ENCODE measurements at places on chromosomes 7 and 10.

GRCh38 chr7:88331322-88331721 is 24.6 kb upstream of the STEAP4 start:
- DNase-seq = no peak

GRCh38 chr7:26930201-26930600 is 65.8 kb upstream of the SKAP2 start:
- no peak for DNase-seq

DNA sequence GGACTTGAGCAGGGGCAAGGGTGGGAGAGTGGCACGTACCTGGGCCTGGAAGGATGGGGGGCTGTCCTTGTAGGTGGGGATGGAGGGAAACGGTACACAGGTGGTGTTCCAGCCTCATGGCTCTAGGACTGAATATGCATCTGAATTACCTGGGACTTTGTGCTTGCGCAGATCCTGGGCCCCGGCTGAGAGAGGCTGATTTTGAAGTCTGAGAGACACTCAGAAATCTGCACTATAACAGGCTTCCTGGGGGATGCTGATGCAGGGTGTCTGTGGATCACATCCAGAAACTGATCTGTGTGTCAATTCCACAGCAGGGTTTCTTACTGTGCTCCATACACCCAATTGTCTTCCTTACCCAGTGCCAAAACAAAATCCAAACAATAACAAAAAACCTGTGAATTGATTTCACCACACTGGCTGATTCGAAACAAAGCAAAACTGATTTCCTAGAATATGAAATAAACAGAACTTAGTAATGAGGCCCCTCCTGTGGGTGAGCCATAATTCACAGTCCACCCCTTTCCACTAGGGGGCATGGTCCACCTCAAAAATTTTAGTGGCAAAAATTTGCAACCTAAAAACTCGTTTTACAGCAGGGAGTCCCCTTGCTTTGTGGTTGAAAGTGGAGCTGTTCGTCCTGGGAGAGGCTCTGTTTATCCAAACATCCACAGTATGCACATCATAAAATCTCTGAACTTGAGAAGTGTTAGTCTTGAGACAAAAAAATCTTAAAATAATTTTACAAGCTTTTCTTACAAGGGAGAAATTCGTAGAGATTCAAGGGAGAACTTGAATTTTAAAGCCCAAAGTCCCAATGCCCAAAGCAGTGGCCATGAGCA is 32.0 kb upstream of the PLEKHA1 start:
- peak; percentile 77 for DNase-seq

DNA sequence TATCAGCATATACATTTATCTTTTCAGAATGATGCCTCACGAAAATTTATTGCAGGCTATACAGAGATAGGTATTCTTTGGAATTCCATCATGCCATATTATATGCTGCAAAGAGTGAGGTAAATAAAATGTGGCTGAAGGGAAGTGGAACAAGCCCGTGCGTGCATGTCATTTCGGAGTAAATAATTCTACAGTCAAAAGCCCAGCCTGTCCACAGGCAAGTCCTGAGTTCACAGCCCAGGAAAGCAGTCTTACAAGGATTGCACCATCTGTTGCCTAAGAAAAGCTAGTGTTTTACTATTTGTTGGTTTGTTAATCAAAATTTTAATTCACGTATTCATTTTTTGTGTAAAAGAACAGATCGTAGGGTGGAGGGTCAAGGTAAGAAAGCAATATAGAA is 292.4 kb upstream of the AKR1E2 start:
- no peak for DNase-seq

GRCh38 chr7:98643236-98643985 is 26.3 kb downstream of the NPTX2 start:
- DNase-seq = no peak

- DNase-seq = no peak
These were observed 1254.0 kb upstream of the PHF14 start for GRCh38 chr7:9719721-9720120.

DNA sequence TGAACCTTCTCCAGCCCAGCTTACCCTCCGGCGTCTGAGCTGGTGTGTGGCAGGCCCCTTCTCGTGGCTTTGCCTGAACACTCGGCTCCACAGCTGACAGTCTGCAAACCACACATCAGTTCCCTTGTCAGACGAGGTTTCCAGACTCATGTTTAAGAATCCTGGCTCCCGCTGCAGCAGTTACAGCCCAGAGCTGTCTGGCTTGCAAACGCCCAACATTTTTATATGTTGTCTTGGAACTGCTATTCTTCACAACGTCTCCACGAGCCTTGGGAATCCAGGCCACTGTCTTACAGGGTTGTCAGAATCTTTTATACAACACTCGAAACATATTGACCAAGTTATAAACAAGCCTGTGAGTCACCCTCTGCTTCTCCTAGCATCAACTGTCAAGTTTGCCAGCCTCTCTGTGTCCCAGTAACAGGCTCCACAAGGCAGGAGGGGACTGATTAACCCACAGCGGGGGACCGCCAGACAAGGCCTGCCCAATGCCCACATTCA is 68.1 kb downstream of the TNS3 start:
- DNase-seq = no peak

DNA sequence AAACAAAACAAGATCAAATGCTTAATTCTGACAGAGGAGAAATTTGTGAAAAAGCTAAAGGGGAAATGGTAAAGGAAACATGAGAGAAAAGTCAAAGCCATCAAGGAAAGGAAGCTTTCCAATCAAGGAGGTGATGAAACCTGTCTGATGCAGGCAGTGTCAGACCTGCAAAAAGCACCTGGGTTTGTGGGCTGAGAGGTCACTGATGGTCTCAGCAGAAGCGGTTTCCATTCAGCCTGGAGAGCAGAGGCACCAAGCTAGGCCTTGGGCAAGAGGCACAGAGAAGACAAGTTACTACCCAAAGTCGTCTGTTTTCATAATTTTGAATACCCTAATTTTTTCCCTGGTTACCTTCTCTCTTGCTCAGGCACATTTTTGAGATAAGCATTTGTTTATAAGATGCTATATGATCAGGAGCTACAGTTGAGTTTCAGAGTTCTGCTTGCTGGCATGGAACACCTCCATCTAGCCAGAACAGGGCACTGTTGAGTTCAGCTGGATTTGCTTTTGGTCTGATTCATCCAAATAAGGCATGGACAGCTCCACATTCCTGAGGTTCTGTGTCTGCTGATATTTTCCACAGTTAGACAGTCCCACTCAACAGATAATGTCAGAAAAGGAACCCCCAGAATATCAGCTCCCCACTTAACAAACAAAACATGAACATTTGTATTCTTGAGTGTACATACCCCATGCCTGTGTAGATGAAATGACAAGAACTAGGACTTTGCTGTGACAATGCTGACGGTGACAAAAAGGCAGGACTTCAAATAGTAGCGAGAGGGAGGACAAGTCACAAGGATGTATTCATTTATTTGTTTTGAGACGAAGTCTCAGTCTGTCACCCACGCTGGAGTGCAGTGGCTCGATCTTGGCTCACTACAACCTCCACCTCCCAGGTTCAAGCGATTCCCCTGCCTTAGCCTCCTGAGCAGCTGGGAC is 4.9 kb upstream of the PPIA start:
- no peak for DNase-seq

GRCh38 chr10:130655313-130656186 is 519.4 kb downstream of the GLRX3 start:
- no peak for DNase-seq

DNA sequence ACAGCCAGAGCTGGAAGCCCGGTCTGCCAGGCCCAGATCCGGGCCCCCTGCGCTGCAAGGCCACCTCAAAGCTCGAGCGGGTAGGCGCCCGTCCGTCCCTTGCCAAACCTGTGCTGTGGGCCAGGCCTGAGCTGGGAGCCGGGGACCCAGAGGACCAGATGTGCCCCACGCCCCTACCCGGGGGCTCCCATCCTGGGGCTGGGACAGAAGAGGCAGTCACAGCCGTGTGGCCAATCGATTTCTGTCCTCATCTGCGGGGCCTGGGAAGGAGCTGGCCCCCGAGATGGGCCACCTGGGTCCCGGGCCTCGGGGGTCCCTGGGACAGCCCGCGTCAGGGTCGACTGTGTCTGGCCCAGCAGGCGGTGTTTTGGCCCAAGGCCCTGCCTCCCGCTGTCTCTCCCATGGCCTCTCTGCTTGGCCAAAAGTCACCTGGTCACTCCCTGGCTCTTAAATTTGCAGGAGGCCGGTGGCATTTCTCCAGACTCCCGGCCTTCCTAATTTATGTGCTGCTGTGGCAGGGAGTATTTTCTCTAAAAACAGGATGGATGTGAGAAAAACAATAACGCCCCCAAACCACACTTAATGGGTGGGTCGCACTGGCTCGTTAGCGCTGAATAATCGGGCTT is 63.8 kb downstream of the UNCX start:
- no peak for DNase-seq

- DNase-seq = no peak
These were observed 2.5 kb downstream of the HPSE2 start for GRCh38 chr10:99233000-99233688.

- DNase-seq = no peak
These were observed 13.6 kb upstream of the TRIM8 start for GRCh38 chr10:102630663-102631062.

GRCh38 chr10:48535416-48536155 is 69.3 kb downstream of the ARHGAP22 start:
- DNase-seq = no peak

All from CD4-positive, alpha-beta T cell treated with Interleukin-10 for 1 hour (primary cell).